ENCODE measurements at places on chromosomes 4 and X.

GRCh38 chrX:153873282-153874084, 12.5 kb downstream of the L1CAM start:
- DNase-seq: no peak

DNA sequence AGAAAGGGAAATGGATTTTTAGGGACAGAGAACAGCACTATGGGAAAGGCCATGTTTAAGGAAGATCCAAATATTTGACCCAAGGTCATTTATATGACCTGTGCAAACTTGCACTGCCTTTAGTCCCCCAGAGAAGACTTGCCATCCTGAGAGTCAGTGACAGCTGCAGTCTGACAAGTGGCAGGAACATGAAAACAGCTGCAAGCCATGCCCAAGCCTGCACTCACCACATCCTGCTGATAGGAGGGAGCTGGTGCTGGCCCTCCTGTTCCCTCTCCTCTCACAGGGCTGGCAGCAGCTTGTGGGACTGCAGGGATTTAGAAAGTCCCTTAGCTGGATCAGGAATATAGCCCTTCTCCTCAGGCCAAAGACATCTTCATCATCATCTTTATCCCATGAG, 187.7 kb downstream of the RAP1GDS1 start:
- no peak for DNase-seq

- DNase-seq: no peak
Measured at GRCh38 chr4:106114270-106114669, 201.7 kb downstream of the TBCK start.

DNA sequence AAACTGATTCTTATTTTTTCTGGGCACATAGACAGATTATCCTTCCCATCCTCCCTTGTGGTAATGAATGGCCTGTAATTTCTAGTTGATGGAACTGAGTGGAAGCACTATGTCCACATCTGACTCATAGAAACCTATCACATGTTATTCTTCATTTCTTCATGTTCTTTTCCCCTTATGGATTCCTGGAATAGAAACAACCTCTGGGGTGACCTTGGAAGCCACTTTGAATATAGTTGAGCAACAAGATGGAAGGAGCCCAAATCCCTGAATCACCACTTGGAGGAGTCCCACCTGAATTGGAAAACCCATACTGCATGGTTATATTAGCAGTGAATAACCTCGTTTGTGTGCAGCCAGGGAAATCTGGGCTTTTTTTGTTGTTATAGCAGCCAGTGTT, 137.8 kb downstream of the MID1IP1 start:
- no peak for DNase-seq

GRCh38 chr4:37964734-37965457, 4.7 kb downstream of the PTTG2 start:
- DNase-seq: no peak

GRCh38 chr4:163523791-163524365, 29.4 kb downstream of the TMA16 start:
- no peak for DNase-seq

DNA sequence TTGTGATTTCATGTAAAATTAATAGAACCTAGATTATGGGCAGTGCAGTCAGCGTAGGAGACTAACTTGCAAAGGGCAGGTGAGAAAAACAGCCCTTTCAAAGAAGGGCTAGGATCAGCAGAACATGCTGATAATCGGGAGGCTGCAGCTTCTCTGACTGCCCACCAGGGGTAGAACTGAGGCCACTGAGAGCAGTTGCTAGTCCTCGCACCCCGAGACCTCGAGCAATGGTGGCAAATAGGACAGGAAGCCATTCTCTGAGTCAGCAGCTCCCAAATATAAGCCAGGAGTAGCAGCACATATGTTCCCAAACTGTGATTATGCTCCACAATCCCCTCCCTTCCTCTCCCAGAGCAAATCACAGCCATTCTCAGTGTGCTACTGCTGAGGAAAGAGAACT, 186.5 kb downstream of the MSL3 start:
- DNase-seq: no peak

DNA sequence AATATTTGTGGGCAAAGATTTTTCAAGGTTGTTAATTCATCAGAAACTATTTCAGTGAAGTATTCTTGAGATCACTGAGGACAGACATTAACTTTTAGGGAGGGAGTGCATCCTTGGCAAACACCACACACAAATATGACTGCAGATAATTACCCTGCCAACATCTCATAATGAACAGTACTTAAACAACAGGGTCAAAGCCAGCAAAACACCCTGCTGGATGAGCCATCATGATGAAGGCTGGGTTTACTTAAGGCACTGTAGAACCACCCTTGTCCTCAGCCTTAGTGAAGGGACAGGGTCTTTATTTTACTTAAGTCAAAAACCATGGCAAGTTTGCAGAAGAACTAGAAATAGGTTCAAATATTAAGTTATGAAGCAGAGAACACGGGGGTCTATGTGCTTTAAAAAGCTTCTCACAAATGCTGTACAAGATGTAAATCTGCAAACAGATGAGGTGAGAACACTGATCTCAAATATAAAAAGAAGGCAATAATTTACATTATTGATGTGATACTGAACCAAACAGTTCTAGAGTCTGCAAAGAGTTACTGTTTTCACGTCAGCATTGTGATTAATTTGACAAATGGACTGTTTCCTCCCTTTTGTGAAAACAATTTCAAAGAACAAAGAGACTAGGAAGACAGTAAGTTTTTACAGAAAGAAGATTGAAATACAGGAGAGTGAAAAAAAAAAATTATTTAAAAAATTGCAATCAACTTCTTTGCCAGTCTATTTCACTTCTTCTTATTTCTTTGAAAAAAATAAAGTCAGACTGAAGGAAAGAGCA, 28.2 kb downstream of the TAPT1 start:
- no peak for DNase-seq

DNA sequence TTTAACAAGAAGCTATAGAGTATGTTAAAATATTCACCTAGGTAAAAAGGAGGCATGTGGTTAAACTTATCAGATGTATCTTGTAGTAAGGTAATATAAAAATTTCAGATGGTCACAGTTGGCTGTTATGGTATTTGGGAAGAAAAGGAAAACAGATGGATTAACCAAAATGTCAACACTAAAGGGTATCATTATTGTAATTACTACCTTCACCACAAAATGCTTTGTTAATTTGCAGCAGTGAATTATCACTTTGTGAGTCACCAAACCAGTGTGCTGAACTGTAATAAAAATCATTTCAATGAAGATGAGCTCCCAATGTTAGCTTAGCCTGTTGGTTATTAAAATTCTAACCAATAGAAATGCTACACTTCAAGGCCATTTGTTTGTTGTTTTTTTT, 233.9 kb downstream of the RPA4 start:
- no peak for DNase-seq

GRCh38 chr4:74934016-74934831, 1.3 kb downstream of the PARM1 start:
- no peak for DNase-seq

GRCh38 chr4:147842573-147842972, 110.7 kb downstream of the ARHGAP10 start:
- no peak for DNase-seq

DNA sequence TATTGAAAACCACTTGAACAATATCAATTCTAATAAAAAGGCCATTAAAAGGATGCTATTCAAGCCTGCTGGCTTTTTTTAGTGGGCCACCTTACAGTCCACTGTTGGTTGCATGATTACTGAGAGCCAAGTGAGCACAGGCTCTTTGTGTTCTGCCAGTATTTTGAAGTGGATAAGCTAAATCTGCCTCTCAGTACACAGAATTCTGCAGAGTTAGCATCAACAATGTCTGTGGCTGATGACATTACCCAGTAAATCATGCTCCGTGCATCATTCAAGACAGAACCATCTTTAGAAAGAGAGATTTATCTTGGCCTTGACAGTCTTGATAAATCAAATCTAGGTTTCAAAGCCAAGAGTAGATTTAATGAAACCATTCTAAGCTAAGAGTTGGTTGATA, 119.0 kb upstream of the GNPDA2 start:
- no peak for DNase-seq

DNA sequence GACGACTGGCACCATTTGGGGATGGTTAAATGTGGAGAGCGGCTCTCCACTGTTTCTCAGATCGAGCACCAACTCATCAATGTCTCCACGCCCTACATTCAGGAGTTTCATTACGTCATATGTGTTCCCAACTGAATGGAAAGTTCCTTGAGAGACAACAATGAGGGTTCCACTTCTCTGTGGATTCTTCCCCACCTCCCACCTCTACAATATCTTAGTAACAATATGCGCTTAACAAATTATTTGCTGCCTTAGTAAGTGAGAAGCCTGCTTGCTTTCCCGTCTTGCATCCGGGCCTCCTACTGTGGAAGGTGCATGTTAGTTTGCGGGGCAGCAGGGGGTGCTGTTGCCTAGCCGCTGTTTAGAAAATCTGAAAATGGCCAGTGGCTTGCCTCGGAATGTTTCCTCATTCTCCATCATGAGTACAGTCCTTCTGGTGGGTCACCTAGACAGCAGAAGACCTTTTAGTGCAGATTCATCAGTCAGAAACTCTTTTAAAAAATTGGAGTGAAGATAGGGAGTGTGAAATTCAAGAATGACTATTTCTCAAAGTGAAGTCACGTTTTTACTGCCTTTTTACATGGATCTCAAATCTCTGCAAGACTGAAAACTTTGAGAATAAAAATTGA, 55.7 kb downstream of the PHOX2B start:
- DNase-seq: peak; percentile 59

DNA sequence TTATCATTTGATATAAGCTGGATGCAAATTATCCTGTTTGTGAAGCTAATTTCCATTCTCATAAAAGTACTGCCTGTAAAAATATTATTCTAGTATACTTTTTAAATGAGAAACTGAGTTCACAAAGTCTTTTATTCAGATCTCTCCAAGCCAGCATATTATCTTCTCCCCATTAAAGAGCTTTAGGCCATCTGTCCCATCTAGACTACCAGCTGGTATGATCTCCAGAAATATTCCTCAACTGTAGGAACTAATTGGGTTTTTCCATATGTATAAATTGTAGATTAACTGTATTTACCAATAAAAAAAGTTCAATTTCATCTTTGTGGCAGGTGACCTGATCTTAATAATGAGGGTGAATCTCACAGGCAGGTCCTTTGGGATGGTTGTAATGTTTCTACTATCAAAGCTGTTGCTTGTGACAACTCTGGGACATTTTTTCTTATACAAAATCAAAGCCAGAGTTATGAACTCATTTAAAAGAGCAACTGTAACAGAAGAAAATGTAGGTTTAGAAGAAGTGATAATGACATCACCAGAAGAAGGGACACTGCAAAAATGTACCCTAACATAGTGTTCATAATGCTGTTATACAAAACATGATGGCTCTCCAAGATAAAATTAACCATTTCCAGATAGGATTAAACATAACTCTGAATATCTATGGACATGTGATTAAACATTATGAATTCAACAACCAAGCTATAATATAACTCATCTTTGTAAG, 132.8 kb downstream of the KCNIP4 start:
- no peak for DNase-seq

DNA sequence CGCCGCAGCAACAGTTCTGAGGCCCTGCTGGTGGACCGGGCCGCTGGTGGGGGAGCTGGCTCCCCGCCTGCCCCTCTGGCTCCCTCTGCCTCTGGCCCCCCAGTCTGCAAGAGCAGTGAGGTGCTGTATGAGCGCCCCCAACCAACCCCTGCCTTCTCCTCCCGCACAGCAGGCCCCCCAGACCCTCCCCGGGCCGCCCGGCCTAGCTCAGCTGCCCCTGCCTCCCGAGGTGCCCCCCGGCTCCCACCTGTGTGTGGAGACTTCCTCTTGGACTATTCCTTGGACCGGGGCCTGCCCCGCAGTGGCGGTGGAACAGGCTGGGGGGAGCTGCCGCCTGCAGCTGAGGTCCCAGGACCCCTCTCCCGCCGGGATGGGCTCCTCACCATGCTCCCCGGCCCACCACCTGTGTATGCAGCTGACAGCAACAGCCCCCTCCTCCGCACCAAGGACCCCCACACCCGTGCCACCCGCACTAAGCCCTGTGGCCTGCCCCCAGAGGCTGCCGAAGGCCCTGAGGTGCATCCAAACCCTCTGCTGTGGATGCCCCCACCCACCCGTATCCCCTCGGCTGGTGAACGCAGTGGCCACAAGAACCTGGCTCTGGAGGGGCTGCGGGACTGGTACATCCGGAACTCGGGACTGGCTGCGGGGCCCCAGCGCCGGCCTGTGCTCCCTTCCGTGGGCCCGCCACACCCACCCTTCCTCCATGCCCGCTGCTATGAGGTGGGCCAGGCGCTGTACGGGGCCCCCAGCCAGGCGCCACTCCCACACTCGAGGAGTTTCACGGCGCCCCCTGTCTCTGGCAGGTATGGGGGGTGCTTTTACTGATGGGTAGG, 6.3 kb downstream of the PRAF2 start:
- no peak for DNase-seq

DNA sequence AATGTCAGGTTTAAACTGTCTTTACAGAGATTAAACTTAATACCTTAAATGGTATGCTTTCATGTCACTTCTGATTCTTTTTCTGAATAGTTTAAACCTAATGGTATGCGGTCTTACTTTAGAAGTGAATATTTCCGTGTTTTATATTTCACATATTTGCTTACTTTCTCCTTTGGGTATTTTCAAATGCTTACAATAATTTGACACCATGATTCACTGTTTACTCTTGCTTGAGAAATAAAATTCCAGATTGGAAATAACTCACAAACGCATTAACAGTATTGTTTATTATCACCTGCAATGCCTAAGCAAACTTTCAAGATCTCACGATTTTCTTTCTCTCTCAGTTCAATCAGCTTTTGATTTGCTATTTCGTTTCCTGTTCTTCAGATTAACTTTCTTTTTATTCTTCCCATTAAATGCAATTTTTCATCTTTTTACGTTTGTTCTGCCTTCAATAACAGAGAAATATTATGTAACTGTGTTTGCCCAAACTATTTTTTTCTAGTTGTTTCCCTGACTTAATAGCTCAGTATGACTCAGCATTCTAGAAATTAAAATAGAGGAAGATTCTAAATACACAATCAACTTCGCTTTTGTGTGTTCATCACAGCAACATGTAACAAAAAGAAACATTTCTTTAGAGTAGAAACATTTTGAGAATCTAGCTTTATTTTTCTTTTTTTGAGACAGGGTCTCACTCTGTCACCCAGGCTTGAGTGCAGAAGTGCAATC, 955.5 kb upstream of the PRKX start:
- DNase-seq: no peak

- DNase-seq: no peak
Measured at GRCh38 chrX:53583571-53583970, 102.9 kb downstream of the HUWE1 start.

DNA sequence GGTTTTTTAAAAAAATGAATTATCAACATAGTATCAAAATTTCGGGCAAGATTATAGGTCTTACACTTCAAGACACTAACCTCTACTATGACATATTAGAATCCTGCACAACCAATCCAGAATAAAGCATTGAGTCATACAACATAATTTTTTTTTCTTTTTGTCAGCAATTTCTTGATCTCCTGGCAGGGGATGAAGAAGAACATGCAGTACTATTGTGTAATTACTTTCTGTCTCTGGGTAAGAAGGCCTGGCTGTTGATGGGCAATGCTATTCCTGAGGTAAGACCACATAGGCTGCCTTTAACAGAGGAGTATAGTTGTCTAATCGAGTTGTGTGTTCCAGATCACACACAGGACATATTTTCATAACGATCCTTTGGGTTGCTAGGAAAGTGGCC, 67.5 kb downstream of the FBXL5 start:
- no peak for DNase-seq

GRCh38 chr4:179040259-179040658, 1598.0 kb upstream of the AGA start:
- no peak for DNase-seq
